ENCODE measurements at places on chromosomes 1 and 21.

- DNase-seq = no peak
Measured at GRCh38 chr1:33296824-33297223, 24.1 kb downstream of the A3GALT2 start.

GRCh38 chr1:62131093-62131725 is 63.4 kb upstream of the L1TD1 start:
- peak; percentile 60 for DNase-seq

DNA sequence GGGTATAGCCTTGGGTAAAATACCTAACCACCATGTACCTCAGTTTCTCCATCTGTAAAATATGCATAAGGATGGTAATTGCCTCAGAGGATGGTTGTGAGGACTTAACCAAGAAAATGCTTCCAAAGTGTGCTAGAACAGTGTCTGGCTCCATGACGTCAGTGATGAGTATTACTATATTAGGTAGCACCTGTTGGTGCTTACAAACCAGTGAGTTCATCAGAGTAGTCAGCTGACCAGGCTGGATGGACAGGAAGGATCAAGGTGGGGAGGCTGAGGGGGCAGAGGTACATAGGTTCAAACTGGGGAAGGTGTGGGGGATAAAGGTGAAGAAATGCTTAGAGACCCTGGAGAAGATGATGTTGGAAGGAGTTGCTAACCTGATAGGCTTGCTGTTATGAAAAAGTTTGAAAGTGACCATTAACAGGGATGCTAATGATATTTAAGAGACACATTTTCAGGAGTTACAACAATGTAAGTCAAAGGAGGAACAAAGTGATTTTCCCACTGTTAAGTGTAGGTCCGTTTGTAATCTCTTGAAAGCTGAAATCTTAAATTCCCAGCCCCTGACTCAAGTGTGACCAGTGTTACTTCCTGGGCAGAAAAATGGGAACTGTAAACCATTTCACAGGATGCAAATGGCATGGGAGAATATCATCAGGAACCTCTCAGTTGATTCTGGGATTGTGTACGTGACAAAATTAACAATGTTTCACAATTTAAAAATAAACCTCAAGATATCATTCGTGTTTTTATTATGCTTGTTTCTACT is 4.4 kb downstream of the NTPCR start:
- DNase-seq = no peak

DNA sequence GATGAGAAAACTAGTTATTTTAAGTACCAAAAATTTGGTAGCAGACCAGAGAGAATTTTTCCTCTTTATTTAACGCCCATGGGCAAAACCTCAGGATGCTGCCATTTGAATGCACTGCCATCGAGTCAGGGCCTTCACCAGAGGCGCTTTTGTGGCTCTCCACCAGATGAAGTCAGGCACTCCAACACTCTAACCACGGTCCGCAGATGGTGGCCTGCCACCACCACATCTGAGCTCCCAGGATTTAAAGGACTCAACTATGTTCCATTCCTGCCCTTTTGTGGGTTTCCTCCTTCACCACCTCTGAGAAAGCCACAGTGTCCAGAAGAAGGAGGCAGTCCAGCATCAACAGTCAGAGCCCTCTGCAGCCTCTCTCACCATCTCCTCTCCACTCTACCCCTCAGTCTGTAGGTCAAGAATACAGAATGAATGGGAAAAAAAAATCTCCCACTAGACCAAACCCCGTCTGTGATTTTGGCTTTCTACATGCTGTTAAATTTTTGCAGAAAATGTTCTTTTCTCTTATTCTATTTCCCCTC is 647.4 kb downstream of the USP25 start:
- no peak for DNase-seq

DNA sequence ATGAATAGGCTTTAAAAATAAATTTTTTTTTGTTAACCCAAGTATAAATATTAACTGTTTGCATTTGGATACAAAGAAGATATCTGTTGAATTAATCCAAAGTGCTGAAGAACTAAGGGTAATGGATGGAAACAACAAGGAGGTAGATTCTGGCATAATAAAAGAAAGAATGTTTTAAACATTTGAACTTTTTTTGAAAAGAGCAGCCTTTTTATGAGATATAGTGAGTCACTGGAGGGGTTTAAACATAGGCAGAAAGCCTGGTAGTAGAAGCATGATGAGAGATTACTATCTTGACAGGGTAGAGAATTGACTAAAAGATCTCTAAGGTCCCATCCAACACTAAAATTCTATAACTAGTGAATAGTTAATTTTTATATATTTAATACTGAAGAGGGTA is 2.7 kb downstream of the MIER1 start:
- no peak for DNase-seq

GRCh38 chr1:234707641-234708040 is 97.7 kb upstream of the IRF2BP2 start:
- peak; percentile 71 for DNase-seq

DNA sequence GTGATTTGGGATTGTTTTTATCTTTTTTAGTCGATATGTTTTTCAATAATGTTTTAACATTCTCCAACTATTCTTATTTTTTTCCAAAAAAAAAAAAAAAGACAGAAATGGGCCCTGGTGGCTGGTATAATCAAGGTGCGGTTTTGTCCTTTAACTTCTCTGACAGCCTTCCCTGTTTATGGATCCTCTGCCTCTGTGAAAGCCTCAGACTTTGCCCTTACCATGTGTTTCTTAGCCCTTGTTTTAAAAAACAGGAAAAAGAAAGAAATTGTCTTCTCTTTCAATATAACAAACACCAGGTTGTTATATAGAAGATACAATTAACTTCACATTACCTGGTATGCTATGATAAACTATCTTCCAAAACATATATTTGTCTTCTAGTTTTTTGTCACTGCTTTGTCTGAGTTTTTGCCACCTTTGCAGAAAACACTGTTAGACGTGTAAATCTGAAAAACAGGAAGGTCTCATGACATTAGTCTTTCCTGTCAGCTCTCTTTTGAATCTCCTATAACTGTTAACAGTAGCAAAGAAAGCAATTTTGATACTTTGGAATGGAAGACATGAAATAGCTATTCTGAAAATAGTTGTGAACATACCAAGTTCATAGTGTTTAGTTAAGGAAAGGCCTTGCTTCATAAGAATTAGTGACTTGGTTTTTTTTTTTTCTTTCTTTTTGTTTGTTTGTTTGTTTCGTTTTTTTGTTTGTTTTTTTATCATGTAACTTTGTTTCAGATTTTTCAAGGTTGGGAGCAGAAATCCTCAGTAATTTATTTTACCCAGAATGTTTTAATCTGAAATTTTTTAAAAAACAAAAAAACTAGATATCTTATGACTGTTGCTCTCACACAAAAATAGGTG is 31.7 kb upstream of the CACYBP start:
- DNase-seq = no peak

DNA sequence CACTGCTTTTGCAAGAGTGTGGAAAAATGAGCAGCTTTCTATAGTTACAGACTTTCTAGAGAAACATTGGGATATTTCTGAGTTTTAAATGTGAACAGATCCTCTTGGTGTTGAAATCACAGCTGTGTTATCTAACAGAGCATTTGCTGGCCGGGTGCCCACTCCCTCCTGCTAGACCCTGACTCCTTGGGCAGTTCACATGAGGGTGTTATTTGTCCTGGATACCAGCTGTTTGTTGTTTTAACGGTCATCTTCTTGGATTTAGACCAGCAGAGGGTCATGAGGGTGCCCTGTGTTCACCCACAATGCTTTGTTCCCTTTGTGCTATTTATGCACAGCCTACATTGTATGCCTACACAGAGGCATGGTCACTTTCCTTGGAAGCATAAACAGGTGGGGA is 67.1 kb downstream of the CENPF start:
- DNase-seq = no peak

- no peak for DNase-seq
Measured at GRCh38 chr1:53951697-53952096, 5.5 kb downstream of the LRRC42 start.

- no peak for DNase-seq
Measured at GRCh38 chr1:174969977-174970376, 29.8 kb upstream of the CACYBP start.

DNA sequence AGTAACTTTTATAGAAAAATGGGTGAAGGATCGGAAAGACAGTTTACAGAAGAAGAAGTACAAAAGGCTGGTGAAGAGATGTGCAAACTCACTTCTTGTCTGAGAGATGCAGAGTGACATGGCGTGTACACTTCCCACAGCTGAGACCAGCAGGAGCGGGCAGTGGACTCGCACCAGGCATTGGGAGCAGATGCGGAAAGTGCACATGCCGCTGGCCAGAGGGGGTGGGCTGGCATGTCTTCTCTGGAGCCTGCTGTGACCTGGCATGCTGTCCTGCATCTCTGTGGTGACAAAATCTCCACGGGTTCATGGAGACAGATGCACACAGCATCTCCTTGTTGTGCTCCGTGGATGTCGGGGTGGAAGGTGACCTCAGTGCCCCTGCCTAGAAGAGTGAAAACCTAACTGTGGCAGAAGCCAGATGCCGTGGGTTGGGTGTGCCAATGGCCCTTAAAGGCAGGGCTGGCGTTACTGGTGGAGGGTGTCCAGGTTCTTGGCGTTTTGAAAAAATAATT is 128.6 kb upstream of the COL6A1 start:
- no peak for DNase-seq

- DNase-seq = no peak
Measured at GRCh38 chr1:228939001-228939691, 203.9 kb downstream of the RHOU start.

DNA sequence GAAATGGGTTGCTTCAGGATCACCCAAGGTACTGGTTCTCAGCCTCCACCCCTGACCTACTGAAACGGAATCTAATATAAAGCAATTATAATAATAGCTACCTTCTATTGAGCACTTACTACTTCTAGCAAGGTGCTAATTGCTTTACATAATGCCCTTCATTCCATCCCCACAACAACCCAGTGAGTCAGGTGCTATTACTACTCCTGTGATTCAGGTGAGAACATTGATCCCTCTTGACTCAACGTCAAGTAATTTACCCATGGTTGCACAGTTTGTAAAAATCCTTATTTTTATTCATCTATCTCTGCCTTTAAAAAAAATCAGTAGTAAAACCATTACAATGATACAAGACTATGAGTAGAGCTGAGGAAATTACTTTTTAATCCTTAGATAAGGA is 85.2 kb downstream of the UCHL5 start:
- no peak for DNase-seq

DNA sequence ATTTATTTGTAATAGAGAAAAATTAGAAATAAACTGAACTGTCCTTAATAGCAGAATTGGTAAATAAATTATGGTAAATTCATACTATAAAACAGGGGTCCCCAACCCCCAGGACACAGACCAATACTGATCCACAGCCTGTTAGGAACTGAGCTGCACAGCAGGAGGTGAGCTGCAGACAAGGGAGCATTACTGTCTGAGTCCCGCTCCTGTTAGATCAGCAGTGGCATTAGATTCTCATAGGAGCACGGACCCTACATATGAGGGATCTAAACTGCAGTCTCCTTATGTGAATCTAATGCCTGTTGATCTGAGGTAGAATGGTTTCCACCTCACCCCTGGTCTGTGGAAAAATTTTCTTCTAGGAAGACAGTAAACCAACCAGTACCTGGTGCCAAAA is 7.5 kb downstream of the WDR47 start:
- DNase-seq = no peak

GRCh38 chr1:230010603-230011332 is 56.3 kb upstream of the GALNT2 start:
- peak; percentile 22 for DNase-seq

DNA sequence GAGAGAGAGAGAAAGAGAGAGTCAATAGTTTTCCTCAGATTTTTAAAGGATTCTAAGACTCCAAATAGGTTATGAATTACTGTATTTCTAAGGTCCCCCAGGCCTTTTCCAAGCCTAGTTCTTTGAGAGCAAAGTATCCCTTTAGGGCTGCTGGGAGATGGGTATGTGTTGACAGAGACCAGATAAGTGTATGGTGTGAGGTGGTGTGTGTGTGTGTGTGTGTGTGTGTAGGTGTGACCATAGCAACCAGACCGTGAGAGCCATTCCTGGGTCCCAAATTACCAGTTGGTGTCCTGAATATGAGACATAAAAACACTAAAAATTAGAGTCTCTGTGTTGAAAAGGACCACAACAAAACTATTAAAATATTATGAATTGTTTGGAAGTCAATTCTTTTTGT is 41.7 kb upstream of the DNAJC6 start:
- no peak for DNase-seq

GRCh38 chr1:228903434-228904071 is 168.3 kb downstream of the RHOU start:
- no peak for DNase-seq

GRCh38 chr1:11358984-11359383 is 86.0 kb downstream of the UBIAD1 start:
- no peak for DNase-seq

GRCh38 chr1:31717341-31717740 is 13.5 kb upstream of the COL16A1 start:
- no peak for DNase-seq

GRCh38 chr1:19402031-19402813 is 83.1 kb downstream of the CAPZB start:
- no peak for DNase-seq

- DNase-seq = peak; percentile 64
Measured at GRCh38 chr1:174990382-174990999, 9.3 kb upstream of the CACYBP start.

DNA sequence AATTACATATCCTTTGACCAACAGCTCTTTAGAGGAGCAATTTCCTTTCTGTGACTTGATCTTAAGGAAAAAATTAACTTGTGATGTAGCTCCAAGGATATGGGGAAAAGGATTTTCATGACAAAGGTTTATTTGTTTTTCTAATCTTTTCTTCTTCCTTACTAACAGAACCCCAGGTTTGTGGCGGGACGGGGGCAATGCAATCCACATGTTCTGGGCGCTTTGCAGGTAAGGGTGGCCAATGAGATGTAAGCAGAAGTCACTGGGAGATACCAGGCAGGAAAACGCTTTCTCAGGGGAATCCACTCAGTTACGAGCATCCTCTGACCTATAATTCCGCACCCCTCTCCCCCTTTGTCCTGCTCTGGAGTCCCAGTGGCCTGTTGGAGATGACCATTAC is 122.0 kb downstream of the MRPS6 start:
- no peak for DNase-seq

DNA sequence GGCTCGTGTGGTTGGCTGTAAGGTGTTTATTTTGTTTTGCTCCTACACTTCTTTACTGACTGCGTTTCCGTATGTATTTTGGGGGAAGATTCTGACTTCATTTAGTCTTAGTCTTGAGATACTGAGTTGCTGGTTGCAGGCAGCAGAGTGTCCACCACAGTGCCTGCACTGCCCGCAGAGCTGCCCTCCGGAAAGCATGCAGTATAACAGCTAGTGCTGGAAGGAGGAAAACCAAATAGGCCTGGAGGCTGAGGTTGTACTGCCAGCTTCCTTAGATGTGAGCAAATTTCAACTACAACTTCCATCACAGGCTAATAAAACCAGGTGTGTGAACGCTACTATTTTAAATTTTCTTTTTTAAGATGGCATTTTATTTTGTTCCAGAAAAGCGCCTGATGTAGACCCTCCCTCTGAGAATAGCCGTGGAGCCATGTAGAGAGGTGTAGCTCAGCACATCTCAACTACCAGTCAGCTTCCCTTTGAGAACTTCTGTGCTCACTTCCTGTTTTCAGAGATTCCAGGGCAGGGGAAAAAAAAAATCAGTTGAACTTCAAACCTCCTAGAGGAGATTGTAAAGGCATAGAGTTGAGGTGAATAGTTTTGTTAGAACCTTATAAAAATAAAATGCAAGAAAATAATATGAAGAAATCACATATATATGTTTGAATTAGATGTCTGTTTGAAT is 17.6 kb downstream of the LMO4 start:
- DNase-seq = peak; percentile 33

Measured in suppressor macrophage treated with lipopolysaccharide for 4 hours (primary cell).